ENCODE measurements at places on chromosomes 5 and 9.

GRCh38 chr9:132546148-132547051 is 36.0 kb upstream of the BARHL1 start:
- DNase-seq, result no peak

- DNase-seq, result no peak
Measured at GRCh38 chr5:35822511-35822910, 34.2 kb upstream of the IL7R start.

GRCh38 chr9:77614645-77615044 is 33.5 kb downstream of the GNA14 start:
- no peak for DNase-seq

DNA sequence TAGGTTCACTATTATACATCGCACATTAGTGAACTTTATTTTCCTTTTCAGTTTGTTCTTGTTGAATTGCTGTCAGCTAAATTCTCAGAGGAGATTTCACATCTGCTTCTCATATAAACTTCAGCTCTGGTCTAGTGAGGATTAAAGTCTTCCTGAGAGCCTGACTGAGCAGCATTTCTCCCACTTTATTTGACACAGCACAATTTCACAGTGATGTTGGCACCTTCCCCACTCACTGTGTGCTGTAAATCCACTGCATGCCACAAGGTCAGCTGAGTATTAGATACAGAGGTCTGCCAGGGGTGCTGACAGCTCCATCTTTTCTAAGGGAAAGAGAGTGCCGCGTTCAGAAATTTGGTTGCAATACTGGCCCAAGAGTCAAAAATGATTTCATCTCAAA is 567.4 kb downstream of the PRR16 start:
- no peak for DNase-seq

- no peak for DNase-seq
Measured at GRCh38 chr9:126665644-126666035, 51.9 kb downstream of the LMX1B start.

DNA sequence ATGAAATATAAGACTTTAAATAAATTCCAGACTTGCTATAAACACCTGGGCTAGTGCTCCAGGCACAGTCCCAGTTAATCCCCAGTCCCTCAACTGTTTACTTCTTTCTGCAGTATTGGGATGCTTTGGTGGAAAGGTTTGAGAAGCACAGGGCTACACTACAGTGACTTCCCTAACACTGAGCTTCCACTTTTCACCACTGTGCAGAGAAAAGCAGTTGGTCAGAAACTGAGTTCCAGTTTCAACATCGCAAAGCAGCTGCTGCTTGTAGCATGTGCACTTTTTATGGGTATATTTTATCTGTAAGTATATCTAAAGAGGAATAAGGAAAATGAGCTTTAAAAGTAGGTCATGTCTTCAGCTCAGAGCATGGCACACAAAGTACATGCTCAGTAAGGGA is 339.7 kb downstream of the NTRK2 start:
- DNase-seq, result no peak

GRCh38 chr9:86836797-86837196 is 110.5 kb downstream of the GAS1 start:
- no peak for DNase-seq

DNA sequence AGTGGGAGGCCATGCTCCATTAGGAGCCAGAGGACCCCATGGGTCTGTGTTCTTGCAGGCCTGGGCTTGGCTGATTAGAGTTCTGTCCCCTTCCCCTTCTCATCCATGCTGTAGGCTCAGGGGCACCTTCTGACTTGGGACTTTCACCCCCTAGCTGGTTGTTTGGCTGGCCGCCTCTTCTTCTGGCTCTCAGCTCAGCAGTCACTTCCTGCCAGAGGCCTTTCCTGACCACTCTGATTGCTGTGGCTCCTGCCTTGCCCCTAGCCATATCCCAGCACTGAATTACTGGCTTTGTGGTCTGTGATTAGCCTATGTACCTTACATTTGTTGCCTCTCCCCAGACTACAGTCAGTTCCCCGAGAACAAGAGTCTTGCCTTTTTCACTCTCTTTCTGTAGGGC is 14.6 kb downstream of the ENTREP1 start:
- no peak for DNase-seq
